Ascending aorta (tissue), 2 donors: ENCODE measurements at places on chromosomes 13 and 19. TPM values are rescaled to one million over a fixed set of nuclear protein-coding genes. Genes with fewer than 3 reads are reported as not detected.

DNA sequence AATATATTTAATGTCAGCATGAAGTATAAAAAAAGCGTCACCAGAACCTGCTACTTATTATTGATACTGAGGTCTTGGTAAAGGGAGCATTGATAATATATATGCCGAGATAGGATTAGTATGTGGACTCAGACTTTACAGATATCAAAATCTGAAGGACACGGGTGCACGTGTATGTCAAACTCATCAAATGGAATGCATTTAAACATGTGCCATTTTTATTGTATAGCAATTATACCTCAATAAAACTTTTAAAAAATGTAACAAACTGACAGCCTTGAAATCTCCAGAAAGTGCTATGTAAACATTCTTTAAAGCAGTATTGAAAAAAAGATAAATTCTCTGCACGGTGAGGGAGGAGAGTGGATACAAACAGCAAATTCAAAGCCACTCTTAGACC lies 157.9 kb downstream of the RNF17 start:
- no peaks in the 10 kb centered on the region for H3K36me3 ChIP-seq
- H3K27ac ChIP-seq = no peak overlapping the region
- peaks cover 3% of the 10 kb centered on the region for H3K4me1 ChIP-seq
- H3K4me3 ChIP-seq = peak overlapping the region; percentile 99
- no peaks in the 10 kb centered on the region for H3K27me3 ChIP-seq

- no peak overlapping the region for H3K27ac ChIP-seq
- H3K36me3 ChIP-seq = no peaks in the 10 kb centered on the region
- H3K27me3 ChIP-seq = no peaks in the 10 kb centered on the region
- peaks cover 11% of the 10 kb centered on the region for H3K4me1 ChIP-seq
Measured at GRCh38 chr13:23325191-23325590, 108.3 kb downstream of the SACS start.

Gene PRTN3
- total RNA-seq = not detected

Gene PLIN3
- total RNA-seq = 84.3 TPM
